ENCODE measurements at places on chromosomes 1 and 21.
A peak's percentile ranks its signal among the peaks of the same experiment; 100 is the strongest.

DNA sequence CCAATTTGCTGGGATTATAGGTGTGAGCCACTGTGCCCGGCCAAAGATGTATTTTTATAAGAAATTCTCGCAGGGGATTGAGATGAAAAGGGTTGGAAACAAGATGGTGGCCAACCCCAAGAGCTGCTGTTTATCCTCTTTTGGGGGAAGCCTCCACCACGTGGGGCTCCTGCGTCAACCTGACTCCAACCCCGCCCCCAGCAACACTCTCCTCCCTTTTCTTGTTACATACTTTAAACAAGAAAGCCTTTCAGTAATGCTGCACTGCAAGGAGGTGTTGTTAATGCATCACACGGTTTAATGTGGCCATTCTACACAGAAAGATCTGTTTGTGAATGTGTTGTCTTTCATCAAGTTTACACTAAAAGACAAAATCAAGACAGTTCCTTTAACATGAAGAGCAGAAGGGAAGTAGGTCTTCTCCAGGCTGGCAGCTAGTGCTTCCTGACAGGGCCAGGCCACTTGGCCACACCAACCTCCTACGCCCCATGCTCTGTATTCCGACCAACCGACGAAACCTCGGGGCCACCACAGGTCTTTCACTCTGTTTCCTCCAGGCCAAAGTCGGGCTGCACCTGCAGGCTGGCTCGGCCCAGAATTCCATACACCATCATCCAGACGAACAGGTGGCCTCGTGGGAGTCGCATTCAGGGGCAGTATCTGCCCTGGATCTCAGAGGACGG lies 25.9 kb downstream of the C2CD2 start:
- no peak for DNase-seq

DNA sequence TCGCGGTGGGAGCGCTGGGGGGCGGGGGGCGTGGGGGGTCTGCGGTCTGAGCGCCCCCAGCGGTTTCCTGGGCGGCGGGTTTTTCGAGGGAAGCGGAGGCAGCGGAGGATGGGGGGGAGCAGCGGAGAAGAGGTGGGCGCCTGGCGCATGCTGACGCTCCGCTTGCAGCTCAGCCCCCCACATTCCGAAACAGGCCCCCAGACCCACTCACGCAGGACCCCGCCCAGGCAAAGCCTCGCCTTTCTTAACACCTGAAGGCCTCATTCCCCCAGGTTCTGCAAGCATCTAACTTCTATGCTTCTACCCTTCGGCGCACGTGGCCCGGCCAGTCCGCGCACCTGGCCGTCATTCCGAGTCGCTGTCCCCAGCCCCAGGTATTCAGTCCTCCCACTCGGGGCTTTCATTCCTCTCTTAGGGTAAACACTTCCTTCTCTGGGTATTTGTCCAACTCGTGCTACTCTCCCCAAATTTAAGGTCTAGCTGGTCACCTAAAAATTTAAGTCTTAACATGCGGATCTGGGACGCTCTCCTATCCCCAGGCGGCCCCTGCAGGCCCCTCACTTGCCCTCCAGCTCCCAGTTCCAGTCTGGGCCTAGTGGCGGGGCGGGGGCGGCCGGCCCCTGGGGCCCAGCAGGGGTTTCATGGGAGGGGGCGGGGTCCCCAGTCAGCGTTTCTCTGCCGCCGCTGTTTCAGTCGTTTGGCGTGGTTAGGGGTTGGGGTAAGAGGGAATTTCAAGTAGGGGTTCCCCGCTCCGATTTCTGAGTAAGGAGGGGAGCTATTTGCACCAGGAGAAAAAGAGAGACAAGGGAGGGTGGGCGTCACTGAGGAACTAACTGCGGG lies 2.8 kb upstream of the ZBTB7B start:
- no peak for DNase-seq

GRCh38 chr1:160858097-160858496 lies 4.6 kb downstream of the CD244 start:
- no peak for DNase-seq

DNA sequence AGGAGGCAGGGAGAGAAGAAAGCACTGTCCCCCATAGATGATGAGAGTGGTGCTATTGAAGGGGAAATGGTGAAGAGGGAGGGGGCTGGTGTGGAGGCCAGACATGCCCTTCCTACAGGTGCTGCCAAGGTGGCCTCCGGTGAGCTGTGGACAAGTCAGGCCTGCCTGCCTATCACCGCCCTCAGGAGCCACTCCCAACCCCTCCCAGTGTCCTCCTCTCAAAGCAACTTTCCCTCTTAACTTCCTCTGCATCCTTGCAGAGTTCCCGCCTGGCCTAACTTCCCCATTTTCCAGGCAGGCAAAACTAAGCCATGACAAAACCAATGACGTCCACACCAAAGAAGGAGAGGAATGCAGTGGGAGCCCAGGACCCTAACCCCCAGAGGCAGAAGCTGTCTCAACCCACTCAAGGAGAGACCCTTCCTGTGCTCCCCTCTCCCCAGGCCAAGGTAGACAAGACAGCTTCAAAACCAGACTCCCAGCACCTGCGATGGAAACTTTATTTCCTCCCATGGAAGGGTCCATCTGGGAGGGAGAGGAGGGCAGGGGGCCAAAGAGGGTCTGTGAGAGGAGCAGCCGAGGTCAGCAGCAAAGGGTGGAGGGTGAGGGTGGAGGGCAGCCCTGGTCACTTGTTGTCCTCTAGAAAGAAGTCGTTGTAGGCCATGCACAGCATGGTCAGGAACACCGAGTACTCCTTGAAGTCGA lies 1.0 kb upstream of the S100A6 start:
- DNase-seq = no peak

DNA sequence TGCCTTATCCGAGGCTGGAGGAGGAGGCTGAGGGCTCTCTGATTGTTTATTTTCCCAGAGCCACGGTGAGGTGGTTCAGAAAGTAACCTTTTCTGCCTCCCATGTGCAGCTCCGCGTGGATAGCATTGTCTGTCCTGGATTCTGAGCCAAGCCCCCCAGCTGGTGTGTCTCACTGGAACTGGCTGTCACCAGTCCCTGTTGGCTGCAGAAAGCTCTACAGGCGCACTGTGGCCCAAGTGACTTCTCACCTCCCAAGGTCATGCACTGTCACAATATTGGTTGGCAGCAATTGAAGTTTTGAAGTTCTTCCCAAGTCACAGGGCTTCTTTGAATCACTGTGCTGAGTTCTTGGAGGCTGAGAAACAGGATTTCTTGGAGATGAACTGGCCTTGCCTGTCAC lies 8.2 kb downstream of the BMP8A start:
- no peak for DNase-seq

DNA sequence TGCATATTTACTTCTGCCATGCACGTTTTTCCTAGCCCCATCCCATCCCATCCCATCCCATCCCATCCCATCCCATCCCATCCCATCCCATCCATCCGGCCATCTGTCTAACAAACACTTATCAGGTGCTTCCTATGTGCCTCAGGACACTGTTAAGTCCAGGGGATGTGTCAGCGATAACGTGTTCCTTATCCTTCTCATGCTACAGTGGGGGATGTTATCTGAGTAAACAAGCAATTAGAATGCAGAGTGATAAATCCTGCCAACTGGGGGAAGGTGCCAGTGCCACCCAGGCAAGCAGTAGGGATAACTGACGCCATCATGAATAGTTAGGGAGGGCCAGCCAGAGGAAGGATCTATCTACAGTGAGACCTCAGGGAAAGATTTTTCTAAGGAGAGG lies 304.2 kb downstream of the CAMTA1 start:
- DNase-seq = no peak

DNA sequence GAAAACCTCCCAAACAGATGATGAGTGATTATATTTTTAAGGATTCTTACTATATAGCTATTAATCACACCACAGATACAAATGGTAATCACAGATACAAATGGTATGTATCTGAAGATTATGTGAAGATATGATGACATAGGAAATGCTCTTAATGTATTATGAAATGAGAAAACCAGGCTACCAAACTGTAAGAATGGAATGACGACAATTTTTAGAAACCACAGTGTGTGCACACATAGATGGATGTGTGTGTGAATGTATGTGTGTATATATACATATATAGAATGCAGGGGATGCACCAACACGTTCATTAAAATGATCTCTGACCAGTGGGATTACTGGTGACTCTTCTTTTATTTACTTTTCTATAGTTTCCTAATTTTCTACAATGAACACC lies 21.5 kb upstream of the ENAH start:
- DNase-seq = no peak

GRCh38 chr1:1907098-1907736 lies 7.8 kb upstream of the CALML6 start:
- no peak for DNase-seq

- DNase-seq = peak; percentile 10
Observed at GRCh38 chr1:37288900-37289299, 185.5 kb upstream of the ZC3H12A start.

DNA sequence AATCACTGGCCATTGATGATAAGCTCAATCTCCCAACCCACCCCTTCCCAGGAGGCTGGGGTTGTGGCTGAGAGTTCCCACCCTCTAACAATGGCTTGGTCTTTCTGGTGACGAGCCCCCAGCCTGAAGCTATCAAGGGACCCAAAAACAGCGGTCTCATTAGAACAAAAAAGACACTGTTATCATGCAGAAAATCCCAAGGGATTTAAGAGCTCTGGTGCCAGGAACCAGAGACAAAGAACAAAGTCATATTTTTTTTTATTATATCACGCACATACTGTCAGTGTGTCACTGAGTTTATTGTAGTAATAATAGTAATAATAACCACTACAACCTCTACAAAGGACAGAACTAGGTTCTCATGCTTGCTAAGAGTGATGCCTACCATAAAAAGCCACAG lies 43.9 kb downstream of the CCDC185 start:
- DNase-seq = no peak

DNA sequence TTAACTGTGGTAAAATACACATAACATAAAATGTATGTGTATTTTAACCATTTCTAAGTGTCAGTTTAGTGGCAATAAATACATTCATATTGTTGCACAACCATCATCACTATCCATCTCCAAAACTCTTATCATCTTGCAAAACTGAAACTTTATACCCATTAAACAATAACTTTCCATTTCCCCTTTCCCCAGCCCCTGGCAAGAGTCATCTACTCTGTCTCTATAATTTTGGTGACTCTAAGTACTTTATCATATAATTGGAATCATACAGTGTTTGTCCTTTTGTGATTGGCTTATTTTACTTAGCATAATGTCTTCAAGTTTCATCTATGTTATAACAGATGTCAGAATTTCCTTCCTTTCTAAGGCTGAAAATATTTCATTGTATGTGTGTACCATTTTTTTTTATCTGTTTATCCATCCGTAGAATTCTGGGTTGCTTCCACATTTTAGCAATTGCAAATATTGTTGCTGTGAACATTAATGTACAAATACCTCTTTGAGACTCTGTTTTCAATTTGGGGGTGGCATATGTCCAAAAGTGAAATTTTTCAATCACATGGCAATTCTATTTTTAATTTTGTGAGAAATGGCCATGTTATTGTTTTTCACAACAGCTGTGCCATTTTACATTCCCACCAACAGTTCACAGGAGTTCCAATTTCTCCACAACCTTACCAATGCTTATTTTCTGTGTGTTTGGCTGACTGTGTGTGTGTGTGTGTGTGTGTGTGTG lies 153.9 kb upstream of the GORAB start:
- DNase-seq = no peak

- no peak for DNase-seq
Observed at GRCh38 chr1:40855513-40855912, 6.7 kb downstream of the CITED4 start.

DNA sequence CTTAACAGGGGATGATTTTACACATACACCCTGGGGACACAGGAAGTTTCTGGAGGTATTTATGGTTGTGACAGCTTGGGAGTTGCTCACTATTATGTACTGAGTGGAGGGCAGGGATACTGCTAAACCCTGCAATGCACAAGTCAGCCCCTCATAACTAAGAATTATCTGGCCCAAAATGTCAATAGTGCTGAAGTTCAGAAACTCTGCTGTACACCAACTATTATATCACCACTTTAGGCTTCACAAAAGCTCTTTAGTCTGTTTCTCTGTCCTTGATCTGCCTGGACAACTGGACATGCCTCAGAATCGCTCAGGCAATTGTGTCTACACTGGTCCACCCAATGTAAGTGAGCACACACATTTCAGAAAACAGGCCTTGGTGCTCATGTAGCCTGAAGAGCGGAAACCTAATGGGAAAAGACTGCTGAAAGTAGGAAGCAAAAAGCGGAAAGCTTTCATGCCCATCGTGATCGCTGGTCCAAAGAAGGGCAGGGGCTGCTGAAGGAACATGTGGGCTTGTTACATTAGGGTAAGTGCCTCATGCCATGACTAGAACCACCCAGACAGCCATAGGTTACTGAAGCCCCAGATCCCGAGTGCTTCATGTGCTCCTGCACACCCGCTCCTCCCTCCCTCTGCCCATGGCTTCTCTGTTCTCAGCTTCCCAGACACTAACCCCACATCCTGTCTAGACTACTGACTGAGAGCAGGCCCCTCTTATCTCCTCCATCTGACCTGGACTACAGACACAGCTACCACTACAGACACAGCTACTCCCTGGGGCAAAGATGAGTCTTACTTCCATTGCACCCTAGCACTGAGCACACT lies 73.5 kb downstream of the LRIG2 start:
- DNase-seq = no peak

- DNase-seq = no peak
Observed at GRCh38 chr1:3896396-3897000, 3.6 kb downstream of the C1orf174 start.

GRCh38 chr21:14876524-14876840 lies 188.3 kb downstream of the NRIP1 start:
- no peak for DNase-seq

GRCh38 chr1:117613249-117613968 lies 7.6 kb downstream of the TENT5C start:
- DNase-seq = no peak

DNA sequence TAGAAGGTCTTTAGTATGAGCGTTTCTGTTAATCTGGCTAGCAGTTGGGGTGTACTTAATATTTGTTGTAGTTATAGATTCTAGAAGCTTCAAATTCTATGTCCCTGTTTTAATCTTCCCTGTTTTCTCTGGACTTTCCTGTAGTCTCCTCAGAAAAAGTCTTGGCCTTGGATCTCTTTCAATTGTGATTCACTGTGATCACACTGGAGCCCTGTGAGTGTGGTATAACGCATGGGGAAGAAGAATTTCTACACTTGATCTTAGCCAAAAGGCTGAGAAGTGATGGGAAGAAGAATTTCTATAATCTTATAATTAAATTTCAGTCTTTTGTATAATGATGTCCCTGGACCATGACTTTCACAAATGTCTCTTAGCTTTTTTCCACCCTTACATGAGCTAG lies 36.7 kb upstream of the COP1 start:
- DNase-seq = no peak

DNA sequence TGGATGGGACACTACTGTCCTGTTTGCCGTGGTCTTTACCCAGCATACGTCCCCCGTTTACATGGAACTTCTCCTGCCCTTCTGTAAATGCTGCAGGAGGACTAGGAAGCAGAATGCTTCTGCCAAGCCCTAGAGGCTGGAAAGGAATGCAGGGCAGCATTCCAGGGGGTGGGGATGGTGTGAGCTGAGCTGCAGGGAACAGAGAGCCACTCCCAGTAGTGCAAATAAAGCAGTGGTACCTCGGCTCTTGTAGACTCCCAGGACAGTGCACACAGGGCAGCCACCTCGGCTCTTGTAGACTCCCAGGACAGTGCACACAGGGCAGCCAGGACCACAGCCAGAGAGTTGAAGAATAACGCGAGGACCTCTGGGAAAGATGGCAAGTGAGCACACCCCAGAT lies 35.4 kb downstream of the PTPRU start:
- no peak for DNase-seq
